ENCODE measurements at places on chromosomes 6 and 20.

DNA sequence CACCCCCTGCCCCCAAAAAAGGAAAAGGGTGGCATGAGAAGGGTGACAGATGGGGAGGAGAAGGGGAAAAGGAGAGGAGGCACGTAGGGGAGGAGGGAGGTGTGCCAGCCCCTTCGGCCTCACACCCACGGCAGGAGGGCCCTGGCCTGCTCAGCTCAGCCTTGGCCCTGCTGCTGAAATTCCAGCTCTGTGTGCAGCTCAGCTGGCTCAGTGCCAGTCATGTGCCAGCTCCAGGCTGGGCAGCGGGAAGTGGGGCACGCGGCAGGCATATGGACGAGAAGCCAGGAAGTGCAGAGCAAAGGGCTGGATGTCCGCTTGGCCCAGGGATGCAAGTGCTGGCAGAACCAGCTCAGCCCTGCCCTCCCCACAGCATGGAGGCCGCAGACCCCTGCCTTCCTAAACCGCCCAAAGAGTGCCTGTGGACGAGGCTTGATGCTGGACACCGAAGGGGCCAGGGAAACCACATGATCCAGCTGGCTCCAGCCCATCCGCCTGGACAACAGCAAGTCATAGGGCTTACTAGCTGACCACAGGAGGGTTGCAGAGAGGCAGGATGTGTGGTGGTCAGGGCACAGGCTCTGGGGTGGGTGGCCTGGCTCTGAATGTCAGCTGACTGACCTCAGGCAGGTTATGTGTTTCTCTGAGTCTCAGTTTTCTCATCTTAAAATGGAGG lies 60.2 kb downstream of the NOL4L start:
- peak; percentile 86 for DNase-seq

- DNase-seq, result no peak
Observed at GRCh38 chr6:49919261-49919660, 44.7 kb downstream of the DEFB114 start.

DNA sequence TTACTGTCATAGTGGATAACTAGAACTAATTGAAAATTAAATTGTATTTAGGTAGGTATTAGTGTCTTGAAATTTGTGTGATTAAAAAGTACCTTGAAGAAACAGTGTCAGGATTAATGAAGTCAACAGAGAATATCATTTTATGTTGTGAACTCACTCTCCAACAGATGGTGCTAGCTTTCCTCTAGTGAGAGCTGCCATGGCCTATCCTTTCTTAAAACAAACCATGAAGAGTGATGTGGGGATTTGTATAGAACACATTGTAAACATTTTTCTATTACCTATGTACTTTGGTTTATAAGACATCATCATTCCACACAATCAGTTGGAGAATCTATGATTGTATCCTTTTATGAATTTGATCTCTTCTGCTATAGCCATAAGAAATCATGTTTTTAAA lies 4.8 kb upstream of the SRSF12 start:
- no peak for DNase-seq

DNA sequence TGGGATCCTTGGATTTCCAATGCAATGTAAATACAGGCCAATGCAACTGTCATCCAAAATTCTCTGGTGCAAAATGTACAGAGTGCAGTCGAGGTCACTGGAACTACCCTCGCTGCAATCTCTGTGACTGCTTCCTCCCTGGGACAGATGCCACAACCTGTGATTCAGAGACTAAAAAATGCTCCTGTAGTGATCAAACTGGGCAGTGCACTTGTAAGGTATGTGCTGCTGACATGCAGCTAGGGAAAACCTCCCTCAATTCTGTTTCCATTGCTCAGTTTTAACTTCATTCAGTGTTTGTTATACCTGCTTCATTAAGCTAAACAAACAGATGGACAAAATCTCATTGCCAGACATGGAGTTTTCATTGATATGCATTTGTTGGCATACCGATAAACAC lies 397.1 kb downstream of the ARHGAP18 start:
- no peak for DNase-seq

- no peak for DNase-seq
Observed at GRCh38 chr6:38033442-38033982, 214.0 kb downstream of the ZFAND3 start.

- DNase-seq, result peak; percentile 57
Observed at GRCh38 chr20:32052778-32053362, 828 bp downstream of the HCK start.

DNA sequence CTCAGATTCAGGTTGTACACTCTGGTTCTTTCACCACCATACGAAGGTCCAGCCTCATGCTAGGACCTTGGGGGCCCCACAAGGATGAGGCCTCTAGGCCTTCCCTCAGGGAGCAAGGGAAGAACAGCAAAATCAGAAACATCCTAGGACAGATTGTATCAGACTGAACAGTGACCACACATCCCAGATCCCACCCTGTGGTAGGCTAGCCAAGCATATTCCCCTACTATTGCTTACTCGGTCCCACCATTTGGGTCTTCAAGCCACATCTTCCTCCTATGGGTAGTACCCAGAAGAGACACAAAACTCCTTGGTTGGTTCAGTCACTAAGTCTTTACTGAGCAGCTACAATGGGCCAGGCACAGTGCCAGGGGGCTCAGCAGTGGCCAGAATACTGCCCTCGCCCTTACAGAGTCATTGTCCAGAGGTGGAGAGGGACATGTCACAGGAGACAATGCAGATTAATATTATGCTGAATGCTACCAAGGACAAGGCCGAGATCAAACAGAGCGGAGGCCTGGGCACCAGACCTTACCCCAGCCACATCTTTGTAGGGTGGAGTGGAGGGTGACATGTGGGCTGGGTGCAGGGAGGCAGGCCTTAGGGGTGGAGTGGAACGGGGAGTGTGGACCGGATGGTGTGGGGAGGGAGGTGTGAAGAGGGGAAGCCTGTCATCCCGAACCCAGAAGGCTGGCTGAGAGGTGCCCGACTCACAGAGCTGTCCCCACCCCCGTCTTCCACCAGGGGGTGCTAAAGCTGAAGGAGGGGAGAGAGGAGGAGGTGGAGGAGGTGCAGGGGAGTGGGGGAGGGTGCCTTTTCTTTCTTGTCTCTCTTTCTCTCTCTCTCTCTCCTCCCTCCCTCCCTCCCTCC lies 6.8 kb upstream of the MAPK13 start:
- DNase-seq, result peak; percentile 93

- no peak for DNase-seq
Observed at GRCh38 chr20:63212792-63213191, 3.1 kb downstream of the YTHDF1 start.

- DNase-seq, result no peak
Observed at GRCh38 chr20:40610730-40611129, 78.3 kb downstream of the MAFB start.

GRCh38 chr20:11734431-11734830 lies 183.3 kb upstream of the BTBD3 start:
- DNase-seq, result no peak

DNA sequence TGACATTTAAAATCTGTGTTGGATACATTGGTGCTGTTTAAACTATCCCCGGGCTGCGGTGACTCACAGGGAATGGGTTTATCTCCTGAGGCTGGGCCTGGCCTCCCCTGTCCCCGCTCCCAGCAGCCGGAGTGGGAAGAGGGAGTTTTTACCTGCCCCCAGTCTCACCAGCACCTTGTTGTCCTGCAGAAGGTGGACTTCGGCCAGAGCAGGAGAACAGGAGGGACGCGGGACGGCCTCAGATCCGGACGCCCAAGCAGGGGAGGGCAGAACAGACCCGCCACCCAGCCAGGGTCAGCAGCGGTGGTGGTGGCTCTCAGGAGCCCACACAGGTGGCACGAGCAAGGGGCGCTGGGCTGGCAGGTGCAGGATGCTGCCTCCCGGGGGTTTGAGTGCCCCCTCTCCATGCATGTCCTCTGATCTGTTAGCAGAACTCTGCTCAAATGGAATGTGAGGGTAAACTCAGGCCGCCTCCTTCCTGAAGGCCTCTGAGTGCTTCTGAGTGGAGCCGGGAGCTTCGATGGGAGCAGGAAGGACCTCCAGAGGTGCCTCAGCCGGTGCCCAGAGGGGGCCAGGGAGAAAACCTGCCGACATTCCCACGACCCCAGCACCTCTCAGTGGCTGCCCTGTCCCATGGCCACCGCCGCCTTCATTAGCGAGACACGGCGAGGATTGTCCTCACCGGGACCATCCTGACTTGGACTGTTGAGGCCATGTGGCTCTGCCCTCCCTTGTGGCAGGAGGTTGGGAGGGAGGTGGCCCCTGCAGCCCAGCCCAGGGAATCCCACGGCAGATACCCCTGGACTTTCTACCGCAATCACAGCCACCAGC lies 43.4 kb upstream of the MRGBP start:
- no peak for DNase-seq

GRCh38 chr6:68635706-68636513 lies 828 bp downstream of the ADGRB3 start:
- peak; percentile 63 for DNase-seq

DNA sequence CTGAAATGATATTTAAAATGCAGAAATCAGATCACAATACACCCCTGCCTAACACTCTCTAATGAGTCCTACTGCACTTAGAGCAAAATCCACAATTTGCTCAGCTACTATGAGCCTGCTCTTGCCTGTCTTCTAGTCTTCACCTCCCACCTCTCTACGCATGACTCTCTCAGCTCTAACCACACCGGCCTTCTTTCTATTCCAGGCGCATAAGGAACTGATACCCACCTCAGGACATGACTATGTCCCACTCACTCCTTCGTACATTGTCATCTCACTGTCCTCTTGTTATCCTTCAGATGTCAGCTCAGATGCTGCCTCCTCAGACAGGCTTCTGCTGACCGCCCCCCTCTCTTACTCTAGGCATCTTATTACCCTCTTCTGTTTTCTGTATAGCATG lies 201.0 kb upstream of the FLRT3 start:
- DNase-seq, result no peak

Data from stomach (tissue), 19 donors.